ENCODE measurements at places on chromosomes 16 and 17.

DNA sequence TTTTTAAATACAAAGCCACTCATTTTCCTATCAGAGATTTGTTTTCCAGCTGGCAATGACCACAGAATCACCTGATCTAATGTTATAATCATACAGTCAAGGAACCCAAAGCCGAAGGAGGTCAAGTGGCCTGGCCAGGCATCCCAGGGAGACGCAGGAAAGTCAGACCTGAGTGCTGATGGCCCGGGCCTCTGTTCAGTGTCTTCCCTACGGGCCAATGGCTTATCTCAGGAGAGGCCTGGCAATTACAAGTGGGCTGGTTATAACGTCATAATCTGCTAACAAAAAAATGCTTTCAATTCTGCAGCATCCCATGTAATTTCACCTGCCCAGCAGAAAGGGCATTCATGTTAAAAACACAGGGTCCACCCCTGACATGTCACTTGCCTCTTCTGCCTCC lies 43.5 kb downstream of the ARHGAP17 start:
- no peak for DNase-seq

- DNase-seq, result peak; percentile 90
These were observed at the start of gene TMC7 for GRCh38 chr16:18983565-18984434. TMC7 (plus strand) TSS chr16:18983934; CDS start chr16:18984064, 130 bp downstream.

GRCh38 chr17:74148446-74148845 lies 55.0 kb upstream of the RPL38 start:
- DNase-seq, result no peak

DNA sequence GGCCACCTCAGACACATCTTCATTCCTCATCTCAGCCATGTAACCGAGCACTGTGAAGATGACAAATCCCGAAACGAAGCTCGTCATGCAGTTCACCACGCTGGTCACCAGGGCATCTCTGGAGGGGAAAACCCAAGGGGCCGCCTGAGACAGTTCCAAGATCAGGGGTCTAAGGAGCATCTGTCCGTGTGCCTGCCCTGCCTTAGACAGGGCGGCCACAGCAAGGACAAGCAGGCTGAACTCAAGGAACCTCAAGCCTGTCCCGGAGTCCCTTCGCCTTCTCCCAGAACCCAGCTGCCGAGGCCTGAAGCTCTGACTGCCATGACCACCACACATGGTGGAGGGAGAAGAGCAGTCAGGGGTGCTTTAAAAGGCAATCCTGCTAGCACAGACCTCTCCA lies 22.7 kb downstream of the SLC6A4 start:
- DNase-seq, result no peak

DNA sequence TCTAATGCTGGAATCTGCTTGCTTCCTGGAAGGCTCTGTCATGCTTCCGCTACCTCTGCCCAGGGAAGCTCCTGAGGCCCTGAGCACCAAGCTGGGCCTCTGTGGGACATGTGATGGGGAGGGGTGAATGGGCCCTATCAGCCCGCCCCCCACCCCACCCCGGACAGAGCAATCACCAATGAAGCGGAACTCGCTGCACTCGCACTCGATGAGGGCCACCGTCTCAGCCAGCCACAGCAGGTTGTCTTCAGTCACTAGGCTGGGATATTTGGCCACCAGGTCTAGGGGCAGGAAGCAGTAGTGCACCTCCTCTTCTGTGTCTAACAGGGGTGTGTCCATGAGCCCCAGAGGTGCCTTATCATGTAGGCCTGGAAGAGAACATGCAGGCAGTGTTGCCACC lies 23.6 kb downstream of the KCTD19 start:
- DNase-seq, result no peak

DNA sequence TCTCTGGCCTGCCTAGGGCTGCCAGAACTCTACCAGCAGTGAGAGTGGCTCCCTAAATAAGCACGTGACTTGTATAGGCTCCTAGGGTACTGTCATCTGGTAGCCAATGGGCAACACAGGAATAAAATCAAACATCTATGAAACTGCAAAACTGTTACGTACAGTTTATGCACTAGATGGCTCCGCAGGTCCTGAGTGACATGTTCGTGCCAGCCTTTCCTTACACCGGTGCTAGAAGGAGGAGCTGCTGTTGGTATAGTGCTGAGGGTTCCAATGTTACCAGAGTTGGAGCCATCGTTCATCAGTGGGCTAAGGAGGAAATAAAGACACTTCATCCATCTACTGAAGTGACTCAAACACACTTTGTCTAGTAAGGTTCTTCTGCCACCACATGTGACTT lies 63.2 kb upstream of the TRAP1 start:
- DNase-seq, result peak; percentile 12

DNA sequence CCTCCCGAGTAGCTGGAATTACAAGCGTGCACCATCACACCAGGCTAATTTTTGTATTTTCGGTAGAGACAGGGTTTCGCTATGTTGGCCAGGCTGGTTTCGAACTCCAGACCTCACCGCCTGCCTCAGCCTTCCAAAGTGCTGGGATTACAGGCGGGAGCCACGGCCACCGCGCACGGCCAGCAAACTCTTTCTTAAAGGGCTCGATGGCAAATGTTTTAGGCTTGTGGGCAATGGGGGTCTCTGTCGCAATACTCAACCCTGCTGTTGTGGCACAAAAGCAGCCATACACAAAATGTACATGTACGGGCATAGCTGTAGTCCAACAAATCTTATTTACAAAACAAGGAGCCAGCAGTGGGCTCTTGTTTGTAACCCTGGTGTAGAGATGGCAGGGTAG lies 18.4 kb downstream of the PARN start:
- no peak for DNase-seq

DNA sequence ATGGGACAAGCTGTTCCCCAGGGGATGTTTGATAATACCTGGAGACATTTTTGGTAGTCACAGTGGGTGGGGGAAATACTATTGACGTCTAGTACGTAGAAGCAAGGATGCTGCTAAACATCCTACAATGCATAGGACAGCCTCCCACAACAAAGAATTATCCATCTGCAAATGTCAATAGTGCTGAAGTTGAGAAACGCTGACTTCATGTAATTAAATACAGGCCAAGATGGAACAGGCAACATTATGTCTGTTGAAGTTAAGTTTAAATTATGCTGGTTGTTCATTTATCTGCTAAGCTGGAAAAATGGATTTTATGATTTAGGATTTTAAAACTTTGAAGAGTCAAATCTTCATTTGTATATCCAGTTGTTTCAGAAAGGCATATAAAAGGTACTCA lies 341.2 kb upstream of the DYNLRB2 start:
- no peak for DNase-seq

DNA sequence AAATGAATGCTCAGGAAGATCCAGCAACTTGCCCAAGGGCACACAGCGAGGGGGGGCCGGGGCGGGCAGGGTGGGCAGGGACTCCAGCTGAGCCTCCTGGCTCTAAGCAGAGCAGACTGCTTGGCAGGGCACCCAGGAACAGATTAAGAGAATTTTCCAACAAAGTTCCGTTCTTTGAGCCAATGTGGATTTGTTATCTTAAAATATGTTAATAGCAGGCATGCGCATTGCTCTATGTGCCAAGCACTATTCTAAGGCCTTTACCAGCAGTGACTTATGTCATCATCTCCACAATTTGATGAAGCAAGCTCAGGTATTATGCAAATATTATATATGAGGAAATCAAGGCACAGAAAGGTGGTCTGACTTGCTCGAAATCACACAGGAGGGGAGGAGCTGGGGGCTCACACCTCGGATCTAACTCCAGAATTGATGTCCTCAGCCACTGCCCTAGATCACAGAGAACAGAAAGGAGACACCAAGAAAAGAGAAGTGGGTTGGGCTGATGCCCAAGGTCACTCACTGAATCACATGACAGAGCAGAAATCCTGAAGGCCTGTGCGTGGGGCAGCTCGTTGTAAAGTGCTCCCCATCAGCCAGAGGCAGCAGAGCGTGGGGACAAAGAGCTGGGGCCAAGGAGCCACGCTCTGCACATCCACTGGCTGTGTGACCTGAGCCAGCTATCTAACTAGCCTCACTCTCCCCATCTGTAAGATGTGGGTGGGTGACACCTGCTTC lies 23.2 kb upstream of the MEAK7 start:
- no peak for DNase-seq

- DNase-seq, result peak; percentile 77
These were observed 58.2 kb upstream of the HAPSTR1 start for GRCh38 chr16:9033125-9033830.

GRCh38 chr16:4847774-4848587 lies 700 bp downstream of the UBN1 start:
- DNase-seq, result peak; percentile 79

- peak; percentile 100 for DNase-seq
These were observed at the start of gene FXR2 for GRCh38 chr17:7614425-7615264. FXR2 (minus strand) TSS chr17:7614897; CDS start chr17:7614532, 365 bp downstream.

GRCh38 chr17:73142872-73143381 lies 21.9 kb upstream of the SSTR2 start:
- DNase-seq, result no peak

GRCh38 chr17:36004594-36005108 lies 3.3 kb upstream of the CCL15 start:
- no peak for DNase-seq

- DNase-seq, result no peak
These were observed 416 bp downstream of the METTL26 start for GRCh38 chr16:635573-636205.

GRCh38 chr17:1714427-1714979 lies 4.3 kb upstream of the TLCD2 start:
- peak; percentile 94 for DNase-seq

GRCh38 chr17:66373944-66374817 lies 71.8 kb downstream of the PRKCA start:
- no peak for DNase-seq

GRCh38 chr17:79671085-79671694 lies 59.6 kb upstream of the ENPP7 start:
- no peak for DNase-seq

GRCh38 chr17:55266958-55267688 lies 2.4 kb downstream of the HLF start:
- no peak for DNase-seq

GRCh38 chr17:2932946-2933345 lies 130.5 kb downstream of the OR1D5 start:
- no peak for DNase-seq

DNA sequence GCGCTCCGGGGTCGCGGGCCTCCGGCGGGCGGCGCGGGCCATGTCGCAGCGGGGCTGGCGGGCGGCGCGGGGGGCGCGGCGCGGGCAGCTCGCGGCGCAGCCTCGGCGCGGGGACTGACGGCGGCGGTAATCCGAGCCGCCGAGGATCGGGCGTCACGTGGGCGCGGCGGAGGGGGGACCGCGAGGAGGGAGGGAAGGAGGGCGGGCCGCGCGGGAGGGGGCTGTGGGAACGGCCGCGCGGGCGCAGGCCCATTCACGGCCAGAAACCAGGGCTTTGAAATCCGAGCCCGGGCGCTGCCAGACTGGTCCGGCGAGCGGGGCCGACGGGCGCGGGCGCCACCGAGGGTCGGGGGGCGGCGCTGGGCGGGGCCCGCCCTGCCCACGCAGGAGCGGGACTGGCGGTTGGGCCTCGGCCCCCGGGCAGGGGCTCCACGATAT lies at the start of gene MTSS2:
TSS of gene MTSS2 (minus strand) at position 116 of the 438 bp plus-strand sequence. CDS start 262 bp downstream, outside the sequence.
- peak; percentile 85 for DNase-seq

- DNase-seq, result no peak
These were observed 230.1 kb downstream of the CBLN1 start for GRCh38 chr16:49051576-49051975.

DNA sequence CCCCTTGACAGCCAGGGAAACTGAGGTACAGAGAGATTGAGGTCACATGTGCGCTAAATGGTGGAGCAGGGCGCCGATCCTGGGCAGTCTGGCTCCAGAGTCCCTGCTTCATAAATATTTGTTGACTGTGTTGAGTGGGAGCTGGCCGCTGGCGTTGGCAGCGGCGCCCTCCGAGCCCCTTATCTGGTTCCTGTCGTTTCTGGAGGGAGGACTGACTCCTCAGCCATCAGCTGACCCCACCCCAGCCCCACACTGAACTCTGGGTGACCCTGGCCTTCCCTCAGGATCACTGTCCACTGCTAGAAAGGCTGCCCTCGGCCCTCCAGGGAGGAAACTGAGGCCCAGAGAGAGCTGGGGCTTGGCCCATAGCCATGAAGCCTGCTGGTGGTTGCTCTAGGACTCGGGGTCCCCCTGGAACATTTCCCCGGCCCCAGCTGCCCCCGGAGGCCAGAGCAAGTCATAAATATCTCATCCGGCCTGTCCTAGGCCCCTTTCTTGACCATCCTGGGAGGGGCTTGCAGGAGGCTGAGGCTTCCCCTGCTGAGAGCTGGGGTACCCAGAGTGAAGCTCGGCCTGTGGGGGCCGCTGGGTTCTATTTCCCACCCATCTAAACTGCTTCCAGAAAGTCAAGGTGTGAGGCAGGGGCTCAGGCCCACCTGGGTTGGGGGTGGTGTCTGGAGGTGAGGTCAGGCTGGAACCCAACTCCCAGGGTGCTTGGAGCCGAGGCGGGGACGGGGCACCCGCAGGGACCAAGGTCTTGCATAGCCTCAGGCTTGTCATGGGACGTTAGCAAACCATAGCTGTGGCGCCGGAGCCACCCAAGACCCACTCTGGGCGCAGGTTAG lies 51.7 kb upstream of the GSE1 start:
- DNase-seq, result no peak

DNA sequence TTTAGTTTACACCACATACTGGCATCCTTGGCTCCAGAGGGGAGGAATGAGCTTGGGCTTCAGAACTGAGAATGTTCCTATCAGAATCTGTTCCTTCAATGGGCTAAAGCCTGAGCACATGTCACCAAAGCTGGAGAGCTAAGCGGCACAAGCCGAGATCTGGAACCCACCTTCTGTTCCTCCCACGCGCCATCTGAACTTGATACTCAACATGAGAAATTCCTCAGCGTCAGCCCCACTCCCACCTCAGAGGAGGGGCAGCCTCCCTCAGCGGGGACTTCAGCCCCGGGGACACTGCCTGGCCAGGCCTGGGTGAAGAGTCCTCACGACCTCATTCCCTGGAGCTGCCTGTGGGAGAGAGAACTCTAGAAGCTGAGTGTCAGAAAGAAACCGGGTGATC lies 22.8 kb upstream of the SLC47A1 start:
- no peak for DNase-seq

- DNase-seq, result peak; percentile 79
These were observed 12.7 kb upstream of the STAC2 start for GRCh38 chr17:39238311-39238972.

- no peak for DNase-seq
These were observed 77.1 kb downstream of the NLK start for GRCh38 chr17:28119560-28119959.

- DNase-seq, result no peak
These were observed 50.4 kb upstream of the DLX4 start for GRCh38 chr17:49918591-49918990.

- peak; percentile 62 for DNase-seq
These were observed 2.0 kb downstream of the ROGDI start for GRCh38 chr16:4800290-4801041.

DNA sequence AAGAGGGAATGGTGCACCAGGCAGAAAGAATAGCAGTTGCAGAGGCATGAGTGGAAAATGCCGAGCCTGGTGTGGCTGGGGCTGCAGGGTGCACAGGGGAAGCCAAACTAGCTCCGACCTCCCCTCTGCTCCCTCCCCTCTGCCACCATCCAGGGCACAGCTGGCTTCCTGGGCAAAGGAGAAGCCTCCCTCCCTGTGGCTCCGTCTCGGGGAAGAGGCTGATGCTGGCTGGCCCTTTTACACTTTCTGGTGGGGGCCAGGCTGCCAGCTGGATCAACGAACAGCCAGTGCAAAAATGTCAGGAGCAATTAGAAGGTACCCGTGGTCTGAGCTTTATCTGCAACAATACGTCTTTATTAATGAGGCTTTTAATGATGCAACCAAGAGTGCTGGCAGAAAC lies 37.1 kb upstream of the KCNJ12 start:
- no peak for DNase-seq
